ENCODE measurements at places on chromosomes 4 and X.

- no peak for DNase-seq
Observed at GRCh38 chr4:37001688-37002436, 242.7 kb upstream of the NWD2 start.

- no peak for DNase-seq
Observed at GRCh38 chrX:114615765-114616164, 31.9 kb downstream of the HTR2C start.

GRCh38 chr4:184345573-184345922 lies 127.9 kb upstream of the ENPP6 start:
- DNase-seq = no peak

- peak; percentile 52 for DNase-seq
Observed at GRCh38 chr4:5158825-5159224, 107.5 kb downstream of the STK32B start.

DNA sequence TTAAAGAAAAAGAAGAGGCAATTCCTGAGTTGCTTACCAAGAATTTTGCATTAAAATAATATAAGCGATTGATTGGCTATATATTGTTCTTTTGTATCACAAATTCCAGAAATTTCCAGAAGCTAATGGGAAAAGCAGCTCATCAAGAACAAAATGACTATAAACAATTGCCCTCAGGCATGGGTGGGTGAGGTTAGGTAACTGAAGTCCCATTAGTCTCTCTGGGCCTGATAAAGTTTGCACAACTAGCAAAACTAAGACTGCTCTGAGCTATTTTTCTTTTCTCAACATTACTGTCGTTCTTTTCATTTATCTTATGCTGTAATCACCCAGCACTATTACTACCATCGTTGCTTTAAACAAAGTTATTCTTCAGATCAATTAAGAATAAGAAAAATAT lies 19.2 kb upstream of the BLTP1 start:
- DNase-seq = no peak

DNA sequence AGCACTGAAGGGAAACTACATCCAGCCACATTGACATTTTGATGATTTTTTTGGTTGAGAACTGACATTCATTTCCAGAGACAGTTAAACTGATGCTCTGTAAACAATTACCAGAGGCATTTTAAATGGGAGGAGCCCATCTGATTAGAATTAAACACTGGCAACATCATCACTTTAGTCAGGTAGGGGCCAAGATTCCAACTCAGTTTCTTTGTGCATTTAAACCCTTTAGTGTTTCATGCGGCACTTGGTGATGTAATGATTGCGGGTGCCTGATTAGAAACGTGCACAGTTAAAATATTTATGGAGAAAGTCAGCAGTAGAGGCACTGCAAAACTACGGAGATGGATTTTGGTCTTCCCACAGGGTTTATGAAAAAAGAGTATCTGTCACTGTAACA lies 16.1 kb downstream of the TNIP3 start:
- no peak for DNase-seq

- no peak for DNase-seq
Observed at GRCh38 chrX:14508025-14508690, 21.2 kb upstream of the GLRA2 start.

DNA sequence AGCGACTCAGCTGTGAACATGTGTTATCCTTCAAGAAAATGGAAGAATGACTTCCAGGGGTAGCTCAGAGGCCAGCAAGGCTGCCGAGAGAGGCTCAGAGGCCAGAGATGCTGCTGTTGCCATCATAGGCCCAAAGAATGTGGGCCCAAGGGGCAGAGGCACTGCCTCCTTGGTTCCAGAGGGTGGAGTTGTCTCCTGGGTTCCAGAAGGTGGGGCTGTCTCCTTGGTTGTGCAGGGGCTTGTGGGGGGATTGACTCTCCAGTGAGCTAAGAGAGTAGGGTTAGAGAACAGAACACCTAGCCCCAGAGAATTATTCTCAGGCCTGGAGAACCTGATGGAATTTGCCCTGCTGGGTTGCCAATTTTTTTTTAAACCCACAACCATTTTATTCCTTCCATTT lies 62.6 kb downstream of the DGKK start:
- no peak for DNase-seq

GRCh38 chr4:158299459-158300007 lies 89.2 kb downstream of the TMEM144 start:
- no peak for DNase-seq

- DNase-seq = no peak
Observed at GRCh38 chr4:91611782-91612181, 692.0 kb upstream of the GRID2 start.

GRCh38 chr4:69731241-69731640 lies 29.2 kb downstream of the SULT1B1 start:
- DNase-seq = no peak

- no peak for DNase-seq
Observed at GRCh38 chr4:152926959-152927358, 9.2 kb upstream of the FHDC1 start.

DNA sequence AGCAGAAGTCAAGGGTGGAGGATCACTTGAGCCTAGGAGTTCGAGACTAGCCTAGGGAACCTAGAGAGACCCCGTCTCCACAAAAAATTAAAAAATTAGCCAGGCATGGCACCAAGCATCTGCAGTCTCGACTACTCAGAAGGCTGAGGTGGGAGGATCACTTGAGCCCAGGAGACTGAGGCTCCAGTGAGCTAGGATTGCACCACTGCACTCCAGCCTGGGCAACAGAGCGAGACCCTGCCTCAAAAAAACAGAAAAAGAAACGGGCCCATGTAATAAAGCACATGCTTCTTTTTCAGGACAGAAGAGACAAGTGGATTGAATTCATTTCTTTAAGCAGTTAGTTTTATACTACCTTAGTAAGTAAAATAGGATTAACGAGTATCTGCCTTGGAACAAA lies 42.0 kb downstream of the ELOVL6 start:
- DNase-seq = no peak

DNA sequence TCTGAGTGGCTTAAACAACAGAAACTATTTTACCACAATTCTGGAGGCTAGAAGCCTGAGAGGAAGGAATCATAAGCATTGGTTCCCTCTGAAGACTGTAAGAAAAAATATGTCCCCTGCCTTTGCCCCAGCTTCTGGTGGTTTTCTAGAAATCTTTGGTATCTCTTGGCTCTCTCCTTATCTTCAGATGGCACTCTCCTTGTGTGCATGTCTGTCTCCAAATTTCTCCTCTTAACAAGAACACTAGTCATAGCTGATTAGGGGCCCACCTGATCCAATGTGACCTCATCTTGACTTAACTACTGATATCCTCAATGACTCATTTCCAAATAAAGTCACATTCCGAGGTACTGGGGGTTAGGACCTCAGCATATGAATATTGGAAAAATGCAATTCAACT lies 635.0 kb upstream of the NR3C2 start:
- no peak for DNase-seq

GRCh38 chrX:155745792-155746191 lies 133.0 kb upstream of the TMLHE start:
- no peak for DNase-seq

- no peak for DNase-seq
Observed at GRCh38 chr4:171814545-171814944, 1.3 kb downstream of the GALNTL6 start.

DNA sequence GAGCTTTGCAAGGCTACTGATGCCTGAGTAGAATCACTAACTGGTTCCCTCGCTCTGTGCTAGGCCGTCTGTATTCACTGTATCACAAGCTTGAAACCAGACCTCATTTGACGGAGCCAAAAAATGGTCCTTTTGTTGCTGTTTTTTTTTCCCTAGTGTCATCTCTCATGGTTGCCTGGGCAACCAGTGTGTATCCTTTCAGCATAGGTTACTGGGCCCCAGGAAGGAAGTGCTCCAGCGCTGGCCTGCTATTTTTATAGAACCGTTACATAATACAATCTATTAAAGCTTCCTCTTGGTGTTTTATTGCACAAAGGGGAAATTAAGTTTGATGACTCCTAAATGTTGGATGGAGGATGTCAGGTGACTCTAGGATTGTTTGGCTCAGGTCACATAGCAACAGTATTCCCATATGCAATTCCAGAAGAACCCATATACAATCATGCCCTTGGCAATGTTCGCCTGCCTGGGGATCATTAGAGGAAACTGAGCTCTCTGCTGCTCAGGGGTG lies 220.4 kb downstream of the SPRY1 start:
- DNase-seq = no peak

DNA sequence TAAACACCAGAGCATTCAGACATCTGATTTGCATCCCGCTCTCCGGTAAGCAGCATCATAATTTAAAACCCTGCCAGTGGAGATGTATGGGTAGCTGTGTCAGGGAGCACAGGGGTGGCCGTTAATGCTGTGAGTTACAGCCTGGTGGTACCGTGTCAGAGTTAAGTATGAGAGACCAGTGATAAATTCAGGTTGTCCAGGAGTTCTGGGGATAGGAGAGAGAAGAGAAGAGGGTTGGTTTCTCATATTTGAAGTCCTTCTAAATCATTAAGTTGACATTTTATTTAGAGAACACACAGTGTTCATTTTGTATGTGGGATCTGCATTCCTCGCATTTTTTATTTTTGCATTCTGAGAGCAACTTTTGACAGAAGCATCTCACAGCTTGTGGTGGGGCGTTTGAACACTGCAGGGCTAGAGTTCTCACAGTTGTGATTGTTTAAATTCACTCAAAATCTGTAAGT lies 157.6 kb downstream of the DCLK2 start:
- no peak for DNase-seq

- no peak for DNase-seq
Observed at GRCh38 chr4:183097231-183098018, 1.6 kb upstream of the WWC2 start.

GRCh38 chrX:22810876-22811275 lies 188.9 kb upstream of the DDX53 start:
- no peak for DNase-seq

DNA sequence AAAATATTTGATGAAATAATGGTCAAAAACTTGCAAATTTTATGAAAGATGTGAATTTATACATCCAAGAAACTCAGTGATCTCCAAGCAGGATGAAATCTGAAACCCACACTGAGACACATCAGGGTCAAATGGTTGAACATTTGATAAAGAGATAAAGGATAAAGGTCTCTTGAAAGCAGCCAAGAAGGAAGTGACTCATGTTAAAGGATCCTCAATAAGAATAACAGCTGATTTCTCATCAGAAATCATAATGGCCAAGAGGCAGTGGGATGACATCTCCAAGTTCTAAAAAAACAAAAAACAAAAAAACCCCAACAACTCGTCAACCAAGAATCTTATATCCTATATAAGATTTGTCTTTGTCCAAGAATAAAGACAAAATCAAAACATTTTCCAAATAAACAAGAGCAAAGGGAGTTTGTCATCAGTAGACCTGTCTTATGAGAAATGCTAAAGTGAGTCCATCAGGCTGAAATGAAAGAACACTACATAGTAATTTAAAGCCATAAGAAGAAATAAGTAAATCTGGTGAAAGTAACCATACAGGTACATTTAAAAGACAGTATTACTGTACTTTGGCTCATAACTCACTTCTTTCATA lies 121.7 kb downstream of the PDS5A start:
- DNase-seq = no peak

- DNase-seq = no peak
Observed at GRCh38 chr4:156000491-156000890, 46.8 kb upstream of the CTSO start.

- DNase-seq = no peak
Observed at GRCh38 chr4:56650262-56651055, 30.6 kb downstream of the HOPX start.

DNA sequence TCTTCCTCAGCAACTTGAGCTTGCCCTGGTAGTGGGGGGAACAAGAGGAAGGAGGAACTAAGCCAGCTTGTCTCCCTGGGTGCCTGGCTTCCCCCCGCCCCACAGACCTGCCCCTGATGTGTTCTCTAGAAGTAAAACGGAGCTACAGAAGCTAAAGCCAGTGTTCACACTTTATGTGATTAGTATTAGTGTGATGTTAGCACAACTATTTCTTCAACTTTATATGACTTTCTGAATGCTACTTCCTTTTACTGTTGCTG lies 10.7 kb downstream of the RGS12 start:
- DNase-seq = no peak

GRCh38 chr4:87342872-87343271 lies 20.2 kb upstream of the HSD17B13 start:
- no peak for DNase-seq

DNA sequence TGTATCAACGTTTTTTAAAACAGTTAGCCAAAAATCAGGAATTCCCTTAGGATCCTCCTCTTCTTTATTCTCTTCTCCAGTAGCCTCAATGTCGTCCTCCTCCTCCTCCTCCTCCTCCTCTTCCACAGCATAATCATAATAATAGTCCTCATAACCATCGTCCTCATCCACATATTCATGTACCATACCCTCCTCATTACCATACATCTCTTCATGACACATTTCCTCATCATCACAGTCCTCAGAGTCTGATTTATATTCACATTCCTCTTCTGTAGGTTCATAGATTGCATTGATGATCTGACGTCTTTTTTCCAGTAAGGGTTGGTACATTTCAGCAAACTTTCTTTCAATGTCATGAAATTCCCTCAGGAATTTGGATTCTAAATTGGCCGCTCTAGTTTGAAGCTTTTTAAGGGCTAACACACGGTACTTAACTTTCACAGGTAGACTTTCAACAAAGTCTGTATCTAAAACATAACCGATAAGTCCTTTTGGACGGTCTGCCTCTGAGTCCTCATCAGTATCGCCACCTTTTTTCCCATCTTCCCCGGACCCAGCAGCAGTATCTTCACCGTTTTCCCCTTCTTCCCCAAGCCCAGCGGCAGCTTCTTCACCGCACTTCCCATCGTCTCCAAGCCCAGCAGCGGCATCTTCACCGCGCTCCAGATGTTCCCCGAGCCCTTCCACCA lies 771 bp downstream of the NAP1L2 start:
- no peak for DNase-seq

- no peak for DNase-seq
Observed at GRCh38 chr4:4836044-4836443, 23.4 kb upstream of the MSX1 start.

DNA sequence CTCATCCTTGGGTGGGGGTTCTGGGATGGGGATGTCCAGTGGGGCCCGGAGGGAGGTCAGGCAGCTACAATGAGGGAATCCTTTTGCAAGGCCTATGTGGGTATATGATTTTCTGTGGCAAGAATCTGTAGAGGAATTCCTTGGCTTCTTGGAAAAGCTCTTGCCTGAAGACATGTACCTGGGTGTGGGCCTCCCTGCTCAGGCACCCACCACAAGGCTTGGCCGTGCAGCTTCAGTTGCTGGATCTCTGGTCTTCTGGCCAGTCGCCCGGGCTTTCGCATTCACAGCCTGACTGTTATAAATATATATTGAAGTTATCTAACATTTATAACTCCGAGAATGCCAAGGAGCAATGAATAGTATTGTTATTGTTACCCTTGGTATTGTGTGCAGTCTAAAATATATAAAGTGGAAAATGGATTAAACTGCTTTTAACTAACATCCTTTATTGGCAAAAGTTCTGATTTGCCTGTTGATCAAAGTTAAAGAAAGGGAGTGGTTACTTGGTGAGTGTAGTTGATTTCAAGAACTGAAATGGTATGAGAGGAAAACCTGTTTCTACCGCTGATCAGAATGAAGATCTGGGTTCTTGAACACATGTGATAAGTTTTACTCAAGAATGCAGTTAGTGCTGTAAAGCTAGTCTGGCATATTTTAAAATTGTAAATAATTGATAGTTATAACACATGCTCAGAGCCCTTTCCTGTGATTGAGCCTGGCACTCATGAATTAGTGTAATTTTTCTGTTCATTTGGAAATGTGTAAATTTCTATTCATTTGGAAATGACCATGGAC lies 36.0 kb downstream of the PTTG2 start:
- DNase-seq = no peak
